Fibroblast of skin of left quadriceps (primary cell): ENCODE measurements at places on chromosomes 2 and 18.
A peak's percentile ranks its signal among the peaks of the same experiment; 100 is the strongest.

DNA sequence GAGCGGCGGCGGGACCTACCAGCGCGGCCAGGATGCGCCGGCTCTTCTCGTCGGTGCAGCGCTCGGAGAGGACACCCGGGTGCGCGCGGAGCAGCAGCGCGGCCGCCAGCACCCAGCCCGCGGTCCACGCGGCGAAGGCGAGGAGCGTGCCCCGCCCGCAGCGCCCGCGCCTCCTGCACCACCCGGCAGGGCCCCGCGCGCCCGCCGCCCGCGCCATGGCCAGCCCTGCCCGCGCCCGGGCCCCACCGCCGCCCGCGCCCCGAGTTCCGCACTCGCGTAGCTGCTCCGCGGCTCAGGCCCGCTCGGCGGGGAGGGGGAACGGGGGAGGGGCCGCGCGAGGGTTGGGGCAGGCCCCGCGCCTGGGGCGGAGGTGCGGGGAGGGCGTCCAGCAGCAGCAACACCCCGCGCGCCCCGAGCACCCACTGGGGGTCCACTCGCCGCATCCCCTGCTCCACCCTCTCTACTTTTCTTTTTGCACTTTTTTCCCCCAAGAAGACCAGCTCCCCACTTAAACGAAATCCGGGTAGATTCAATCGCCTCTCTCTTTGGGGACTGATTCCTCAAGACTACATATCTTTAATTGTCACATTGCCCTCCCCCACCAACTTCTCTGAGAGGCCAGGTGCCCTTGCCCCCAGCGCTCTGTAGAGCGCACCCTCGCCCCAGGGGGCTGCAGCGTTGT, at the start of gene DIPK1C:
Gene DIPK1C (minus strand): TSS at position 266 of the 682 bp plus-strand sequence. CDS start 49 bp downstream, at position 217.
- no peak for DNase-seq

- peak; percentile 29 for DNase-seq
Observed at GRCh38 chr18:75544051-75544481, 116.6 kb upstream of the SMIM21 start.

GRCh38 chr2:86487062-86487461, 45.9 kb downstream of the KDM3A start:
- no peak for DNase-seq

GRCh38 chr2:180753809-180754761, 226.3 kb upstream of the UBE2E3 start:
- no peak for DNase-seq

- no peak for DNase-seq
Observed at GRCh38 chr2:25251422-25252273, 83.3 kb upstream of the POMC start.

GRCh38 chr2:195507447-195508138, 149.4 kb upstream of the SLC39A10 start:
- DNase-seq, result no peak

- peak; percentile 78 for DNase-seq
Observed at GRCh38 chr18:22683196-22683676, 249.9 kb upstream of the RBBP8 start.

DNA sequence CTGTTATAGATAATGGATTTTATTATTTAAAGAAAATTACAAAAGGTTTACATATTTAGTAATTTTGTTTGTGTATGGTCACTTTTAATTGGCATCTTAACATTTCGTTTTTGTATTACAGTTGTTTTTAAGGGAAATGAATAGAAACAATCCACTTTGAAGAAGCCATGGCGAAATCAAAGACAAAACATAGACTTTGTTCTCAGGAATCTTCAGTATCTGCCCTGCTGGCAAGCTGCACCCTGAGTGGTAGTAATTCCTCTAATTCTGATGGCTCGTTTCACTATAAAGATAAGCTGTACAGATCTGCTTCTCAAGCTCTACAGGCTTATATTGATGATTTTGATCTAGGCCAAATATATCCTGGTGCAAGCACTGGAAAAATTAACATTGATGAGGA, 2.7 kb downstream of the C18orf54 start:
- DNase-seq, result no peak

GRCh38 chr2:207143215-207144172, 22.3 kb downstream of the KLF7 start:
- no peak for DNase-seq

- DNase-seq, result no peak
Observed at GRCh38 chr2:19710230-19710629, 191.6 kb downstream of the TTC32 start.

DNA sequence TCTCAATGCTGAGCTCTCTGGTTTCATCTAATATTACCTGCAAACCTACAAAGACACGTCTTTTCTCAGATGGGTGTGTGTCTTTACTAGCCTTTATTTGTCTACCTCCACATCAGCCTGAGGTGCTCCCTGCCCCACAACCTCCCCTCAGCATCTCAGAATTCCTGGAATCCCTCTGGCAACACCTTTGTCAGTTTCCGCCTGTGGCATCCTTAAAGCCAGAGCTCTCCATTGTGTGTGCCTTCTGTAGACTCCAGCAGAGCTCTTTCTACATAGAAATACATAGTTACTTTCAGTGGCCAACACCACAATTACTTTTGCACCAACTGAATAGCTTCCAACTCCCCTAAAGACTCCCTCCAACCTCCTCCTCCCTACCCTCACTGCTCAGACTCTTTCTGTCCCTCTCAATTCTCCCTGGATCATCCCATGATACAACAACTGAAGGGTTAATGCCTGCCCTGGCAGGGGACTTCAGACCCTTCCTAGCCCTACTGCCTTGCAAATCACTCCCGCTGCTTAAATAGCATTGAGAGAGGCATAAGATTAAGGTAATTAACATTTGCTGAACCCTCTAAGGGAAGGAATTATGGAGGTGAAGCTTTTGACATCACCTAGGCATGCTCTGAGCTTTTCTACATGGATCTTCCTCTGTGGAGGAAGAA, 39.6 kb upstream of the RMDN2 start:
- DNase-seq, result no peak

DNA sequence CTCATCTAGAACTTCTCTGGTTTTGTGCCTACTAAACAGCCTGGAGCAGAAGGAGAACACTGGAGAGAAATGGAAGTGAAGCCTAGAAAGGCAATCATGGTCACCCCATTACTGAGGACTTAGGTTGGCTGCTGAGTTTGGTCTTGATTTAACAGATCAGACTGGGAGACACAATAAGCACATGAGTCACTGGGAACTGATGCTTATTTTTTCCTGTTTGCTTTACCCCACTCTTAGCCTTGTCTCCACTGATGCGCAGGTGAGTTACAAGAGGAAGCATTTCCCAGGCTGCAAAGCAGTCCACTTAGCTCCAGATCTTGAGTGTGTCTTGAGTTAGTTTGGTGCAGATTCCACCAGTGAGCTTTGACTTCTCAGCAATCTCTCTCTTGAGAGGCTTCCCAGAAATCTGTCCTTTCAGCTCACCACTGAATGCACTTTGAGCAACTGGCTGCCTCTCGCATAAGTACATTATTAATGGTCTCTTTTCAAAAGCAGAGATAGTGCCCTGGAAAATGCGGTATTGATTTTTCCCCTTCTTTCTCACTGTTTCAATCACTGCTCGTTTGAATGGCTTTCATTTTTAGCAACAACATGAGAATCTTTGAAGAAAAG, 390.2 kb upstream of the SETBP1 start:
- DNase-seq, result no peak

- no peak for DNase-seq
Observed at GRCh38 chr2:21836719-21837118, 713.0 kb downstream of the TDRD15 start.

DNA sequence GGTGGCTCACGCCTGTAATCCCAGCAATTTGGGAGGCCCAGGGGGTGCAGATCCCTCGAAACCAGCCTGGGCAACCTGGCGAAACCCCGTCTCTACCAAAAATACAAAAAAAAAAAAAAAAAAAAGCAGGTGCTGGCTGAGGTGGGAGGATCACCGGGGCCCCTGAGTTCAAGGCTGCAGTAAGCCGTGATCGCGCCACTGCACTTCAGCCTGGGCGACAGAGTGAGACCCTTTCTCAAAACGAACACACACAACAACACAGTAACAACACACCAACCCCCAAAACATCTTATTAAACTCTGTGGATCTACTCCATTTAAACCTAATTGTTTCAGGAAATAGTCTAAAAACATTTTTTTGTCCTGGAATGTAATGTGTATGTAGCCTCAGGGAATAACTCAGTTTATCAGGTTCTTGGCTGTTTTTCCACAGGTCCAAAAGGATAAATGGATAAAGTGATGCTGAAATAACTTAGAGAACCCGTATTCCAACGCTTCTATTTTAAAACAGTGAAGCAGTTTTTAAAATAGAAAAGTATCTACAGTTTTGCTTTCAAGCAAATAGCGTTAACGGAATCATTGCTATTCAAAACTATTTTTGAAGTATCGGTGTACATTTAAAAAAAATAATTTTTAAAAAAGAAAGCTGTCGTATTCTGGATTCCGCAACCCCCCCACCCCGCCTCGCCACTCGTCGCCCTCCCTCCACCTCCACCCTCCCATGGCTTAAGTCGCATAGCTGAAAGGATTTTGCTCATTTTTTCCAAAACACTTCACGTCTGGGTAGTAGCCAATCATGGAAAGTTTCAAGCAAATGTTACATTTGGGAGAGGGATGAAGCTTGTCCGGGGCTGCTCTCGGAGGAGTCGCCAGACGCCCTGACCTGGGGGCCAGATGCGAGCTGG, 895 bp upstream of the GLS start:
- no peak for DNase-seq

DNA sequence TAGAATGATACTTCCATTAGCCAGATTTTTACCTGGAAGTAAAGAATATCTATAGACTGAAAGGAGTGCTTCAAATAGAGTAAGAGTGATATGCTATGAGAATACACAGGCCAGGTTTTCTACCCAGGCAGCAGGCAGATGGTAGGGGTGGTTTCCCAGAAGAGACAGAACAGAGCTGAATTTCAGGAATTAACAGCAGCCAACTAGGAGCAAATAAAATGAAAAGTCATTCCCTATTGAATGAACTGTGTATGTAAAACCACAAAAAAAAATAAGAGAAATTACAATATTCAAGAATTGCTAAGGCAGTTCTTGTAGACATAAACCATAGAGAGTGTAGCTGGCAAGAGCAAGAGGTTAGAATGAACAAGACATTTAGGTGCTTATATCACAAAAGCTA, 336.8 kb downstream of the KCNJ3 start:
- DNase-seq, result no peak

- no peak for DNase-seq
Observed at GRCh38 chr18:3048121-3048520, 35.2 kb upstream of the LPIN2 start.

DNA sequence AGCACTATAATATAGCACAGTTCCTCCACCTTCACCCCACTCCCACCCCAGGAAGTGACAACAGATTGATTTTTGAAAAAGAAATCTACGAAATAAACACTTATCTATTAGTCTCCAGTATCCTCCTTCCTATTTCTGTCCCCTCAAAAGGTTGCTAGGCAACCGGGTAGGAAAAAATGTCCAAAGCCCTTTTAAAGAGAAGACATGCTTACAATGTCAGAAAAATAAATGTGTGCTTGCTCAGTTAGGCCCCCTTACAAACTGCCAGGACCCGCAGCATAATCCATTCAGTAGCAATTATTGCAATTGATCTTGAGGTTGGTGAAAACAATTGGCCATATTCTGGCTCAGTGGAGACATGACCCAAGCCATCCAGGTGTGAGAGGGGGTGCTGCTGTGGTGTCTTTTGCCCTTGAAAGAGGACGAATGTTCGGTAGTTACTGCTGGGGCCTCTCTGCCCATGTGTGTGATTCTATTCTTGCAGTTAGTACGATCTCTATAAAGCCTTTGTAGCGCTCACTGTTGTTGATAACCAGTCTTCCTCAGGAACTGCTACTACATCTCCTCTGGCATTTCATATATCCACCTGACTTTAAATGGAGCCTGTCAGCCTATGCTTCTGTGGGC, 144.3 kb downstream of the MYO3B start:
- DNase-seq, result no peak

- no peak for DNase-seq
Observed at GRCh38 chr18:25724121-25724520, 366.3 kb downstream of the SS18 start.

- no peak for DNase-seq
Observed at GRCh38 chr2:72846171-72847095, 20.6 kb upstream of the EXOC6B start.

DNA sequence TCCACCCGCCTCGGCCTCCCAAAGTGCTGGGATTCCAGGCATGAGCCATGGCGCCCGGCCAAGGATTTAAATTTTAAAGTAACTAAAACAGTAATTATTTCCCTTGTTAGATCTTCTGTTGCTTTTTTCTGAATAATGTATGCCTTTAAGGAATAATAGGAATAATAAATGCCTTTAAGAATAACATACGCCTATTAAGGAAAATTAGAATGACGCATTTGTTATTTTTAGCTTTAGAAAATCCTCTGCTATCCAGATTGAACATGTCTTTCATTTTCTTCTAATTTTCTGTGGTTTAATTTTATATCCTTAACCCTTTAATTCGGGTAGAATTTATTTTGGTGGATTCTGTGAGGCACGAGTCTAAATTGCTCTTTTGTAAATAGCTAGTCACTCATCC, 23.1 kb upstream of the TMBIM1 start:
- no peak for DNase-seq

DNA sequence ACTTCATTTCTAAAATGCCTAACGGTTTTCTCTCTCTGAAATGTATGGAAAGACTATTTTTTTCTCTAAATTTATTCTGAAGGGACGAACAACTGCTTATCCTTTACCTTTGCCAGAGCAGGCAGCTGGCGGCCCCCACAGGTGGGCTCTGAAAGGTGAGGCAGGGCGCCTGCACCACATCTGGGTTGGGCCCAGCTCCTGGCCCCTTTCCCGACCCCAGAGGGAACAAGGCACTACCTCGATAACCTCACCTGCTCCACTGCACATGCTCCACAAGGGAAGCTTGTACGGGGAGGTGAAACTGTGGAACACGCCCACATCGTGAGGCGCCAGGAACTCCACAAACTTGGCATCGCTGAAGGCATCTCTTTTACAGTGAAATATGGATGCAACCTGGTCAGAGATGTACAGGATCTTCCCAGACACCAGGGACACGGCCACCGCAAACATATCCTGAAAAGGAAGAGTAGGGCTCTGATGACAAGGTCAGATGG, 17.3 kb downstream of the PER2 start:
- DNase-seq, result no peak

DNA sequence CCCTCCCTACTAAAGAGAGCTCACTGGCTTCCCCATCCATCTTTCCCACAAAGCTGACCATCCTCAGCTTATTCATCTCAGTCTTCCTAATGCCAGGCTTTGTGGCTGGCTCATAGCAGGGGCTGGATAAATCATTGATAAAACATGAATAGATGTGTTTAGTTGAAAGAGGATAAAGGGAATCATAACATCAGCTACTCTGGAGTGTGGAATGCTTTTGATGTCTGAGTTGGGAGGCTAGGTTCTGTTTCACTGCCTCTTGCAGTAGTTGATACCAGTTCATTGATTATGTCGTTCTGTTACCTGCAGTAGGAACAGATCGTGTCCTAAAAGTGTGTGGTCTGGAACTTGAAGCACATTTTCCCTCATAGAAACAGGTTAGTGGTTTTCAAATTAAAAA, 66.3 kb upstream of the HK2 start:
- no peak for DNase-seq

DNA sequence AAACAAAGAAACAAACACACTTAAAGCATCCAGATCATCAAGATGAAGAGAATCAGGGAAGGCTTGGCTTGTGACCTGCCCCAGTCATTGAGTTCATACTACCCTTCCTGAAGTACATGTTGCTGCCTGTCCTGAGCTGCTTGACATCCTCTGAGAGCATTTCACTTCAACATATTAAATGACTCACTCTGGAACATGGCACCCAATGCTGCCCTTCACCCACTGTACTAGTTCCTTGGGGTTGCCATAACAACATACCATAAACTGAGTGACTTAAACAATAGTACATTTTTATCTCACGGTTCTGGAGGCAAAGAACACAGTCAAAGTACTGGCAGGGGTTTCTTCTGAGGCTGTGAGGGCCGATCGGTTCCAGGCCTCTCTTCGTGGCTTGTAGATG, 371.3 kb downstream of the RNF144A start:
- DNase-seq, result no peak

GRCh38 chr2:42921147-42921520, 128.8 kb upstream of the HAAO start:
- no peak for DNase-seq
